ENCODE measurements at places on chromosomes 16 and 17.
A peak's percentile ranks its signal among the peaks of the same experiment; 100 is the strongest.

DNA sequence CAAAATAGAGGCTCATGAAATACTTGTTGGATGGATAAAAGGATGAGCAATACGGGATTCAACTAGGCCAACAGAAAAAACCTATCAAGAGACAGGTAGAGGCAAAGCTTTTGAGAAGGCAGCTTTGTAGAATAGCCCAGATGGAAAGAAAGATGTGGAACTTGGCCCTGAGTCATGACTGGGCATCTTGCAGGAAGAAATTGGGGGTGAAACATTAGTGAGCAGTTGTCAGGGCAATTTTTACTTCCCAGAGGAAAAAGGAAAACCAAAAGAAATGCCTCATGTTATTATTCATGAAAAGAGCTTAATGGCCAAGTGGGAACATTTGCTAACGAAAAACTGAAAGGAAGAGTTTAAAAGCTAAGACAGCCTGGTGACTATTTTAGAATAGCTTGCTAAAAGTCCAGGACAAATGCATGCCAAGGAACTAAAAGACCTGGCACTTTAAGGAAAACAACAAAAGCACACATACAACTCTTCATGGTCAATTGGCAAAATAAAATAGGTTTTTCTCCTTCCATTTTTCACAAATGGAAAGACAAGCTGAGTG lies 180.1 kb downstream of the HS3ST3A1 start:
- peak; percentile 10 for DNase-seq
- H3K4me3 ChIP-seq = no peak overlapping the region
- H3K27me3 ChIP-seq = no peaks in the 10 kb centered on the region
- H3K27ac ChIP-seq = no peak overlapping the region

- H3K4me3 ChIP-seq = no peak overlapping the region
- peaks cover 3% of the 10 kb centered on the region for H3K27me3 ChIP-seq
- no peak for DNase-seq
- H3K27ac ChIP-seq = no peak overlapping the region
These were observed 4.7 kb upstream of the ZNHIT3 start for GRCh38 chr17:36481829-36482228.

- peaks cover 41% of the 10 kb centered on the region for H3K36me3 ChIP-seq
- no peak for DNase-seq
- H3K4me3 ChIP-seq = no peak overlapping the region
- H3K4me1 ChIP-seq = no peaks in the 10 kb centered on the region
- no peak overlapping the region for H3K27ac ChIP-seq
These were observed 27.3 kb downstream of the NUP85 start for GRCh38 chr17:75232786-75233185.

DNA sequence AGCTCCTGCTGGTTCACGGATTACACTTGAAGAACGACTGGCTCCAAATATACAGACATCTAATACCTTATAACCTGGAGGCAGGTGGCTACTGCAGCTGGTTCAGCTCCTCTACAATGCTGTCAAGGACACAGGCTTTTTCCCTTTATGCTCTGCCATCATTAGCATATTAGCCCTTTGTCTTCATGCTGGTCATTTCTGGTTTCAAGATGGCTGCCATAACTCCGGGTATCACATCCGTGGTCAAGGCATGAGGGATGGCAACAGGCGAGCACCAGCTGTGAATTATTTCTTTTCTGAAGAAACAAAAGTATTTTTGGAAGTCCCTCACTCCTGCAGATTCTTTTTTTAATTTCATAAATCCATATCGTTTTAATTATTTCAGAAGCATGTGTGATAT lies 124.3 kb upstream of the MED13 start:
- no peaks in the 10 kb centered on the region for H3K4me1 ChIP-seq
- DNase-seq = no peak
- no peaks in the 10 kb centered on the region for H3K27me3 ChIP-seq
- H3K36me3 ChIP-seq = no peaks in the 10 kb centered on the region
- no peak overlapping the region for H3K4me3 ChIP-seq
- no peak overlapping the region for H3K27ac ChIP-seq

DNA sequence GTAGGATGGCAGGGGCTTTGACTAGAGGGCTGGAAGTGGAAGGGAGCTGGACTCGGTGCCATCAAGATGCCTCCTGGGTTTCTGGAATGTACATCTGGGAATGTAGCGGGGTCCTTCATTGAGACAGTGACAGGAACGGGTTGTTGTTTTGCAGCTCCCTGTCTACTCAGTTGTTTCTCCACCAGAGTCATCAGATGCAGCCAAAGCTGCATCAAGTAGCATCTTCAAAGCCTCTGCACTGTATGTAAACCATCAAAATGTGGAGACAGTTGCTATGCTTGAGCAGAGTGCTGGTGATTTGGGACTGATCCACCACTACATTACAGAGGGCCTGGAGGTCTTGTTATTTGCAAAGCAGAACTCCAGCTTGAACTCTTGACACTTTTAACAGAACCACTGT lies 25.1 kb upstream of the MEAK7 start:
- H3K4me1 ChIP-seq = peaks cover 25% of the 10 kb centered on the region
- no peaks in the 10 kb centered on the region for H3K36me3 ChIP-seq
- no peak for DNase-seq
- no peak overlapping the region for H3K27ac ChIP-seq
- no peak overlapping the region for H3K4me3 ChIP-seq
- H3K27me3 ChIP-seq = no peaks in the 10 kb centered on the region

- DNase-seq = no peak
- no peaks in the 10 kb centered on the region for H3K27me3 ChIP-seq
- no peaks in the 10 kb centered on the region for H3K4me1 ChIP-seq
- no peak overlapping the region for H3K4me3 ChIP-seq
These were observed 496.9 kb upstream of the C16orf82 start for GRCh38 chr16:26569793-26570192.

GRCh38 chr16:81610144-81610842 lies 165.7 kb downstream of the CMIP start:
- H3K27me3 ChIP-seq = no peaks in the 10 kb centered on the region
- no peaks in the 10 kb centered on the region for H3K36me3 ChIP-seq
- peak; percentile 90 for DNase-seq
- peaks cover 9% of the 10 kb centered on the region for H3K4me1 ChIP-seq
- no peak overlapping the region for H3K27ac ChIP-seq

GRCh38 chr16:35752773-35753558 lies 2293.6 kb downstream of the TP53TG3F start:
- no peak overlapping the region for H3K27ac ChIP-seq
- no peaks in the 10 kb centered on the region for H3K27me3 ChIP-seq
- no peak for DNase-seq
- H3K4me3 ChIP-seq = no peak overlapping the region
- no peaks in the 10 kb centered on the region for H3K4me1 ChIP-seq

- H3K4me1 ChIP-seq = peaks cover 9% of the 10 kb centered on the region
- H3K36me3 ChIP-seq = peaks cover 5% of the 10 kb centered on the region
- no peak overlapping the region for H3K27ac ChIP-seq
- H3K4me3 ChIP-seq = no peak overlapping the region
These were observed 32.1 kb downstream of the DUSP14 start for GRCh38 chr17:37521821-37522220.

DNA sequence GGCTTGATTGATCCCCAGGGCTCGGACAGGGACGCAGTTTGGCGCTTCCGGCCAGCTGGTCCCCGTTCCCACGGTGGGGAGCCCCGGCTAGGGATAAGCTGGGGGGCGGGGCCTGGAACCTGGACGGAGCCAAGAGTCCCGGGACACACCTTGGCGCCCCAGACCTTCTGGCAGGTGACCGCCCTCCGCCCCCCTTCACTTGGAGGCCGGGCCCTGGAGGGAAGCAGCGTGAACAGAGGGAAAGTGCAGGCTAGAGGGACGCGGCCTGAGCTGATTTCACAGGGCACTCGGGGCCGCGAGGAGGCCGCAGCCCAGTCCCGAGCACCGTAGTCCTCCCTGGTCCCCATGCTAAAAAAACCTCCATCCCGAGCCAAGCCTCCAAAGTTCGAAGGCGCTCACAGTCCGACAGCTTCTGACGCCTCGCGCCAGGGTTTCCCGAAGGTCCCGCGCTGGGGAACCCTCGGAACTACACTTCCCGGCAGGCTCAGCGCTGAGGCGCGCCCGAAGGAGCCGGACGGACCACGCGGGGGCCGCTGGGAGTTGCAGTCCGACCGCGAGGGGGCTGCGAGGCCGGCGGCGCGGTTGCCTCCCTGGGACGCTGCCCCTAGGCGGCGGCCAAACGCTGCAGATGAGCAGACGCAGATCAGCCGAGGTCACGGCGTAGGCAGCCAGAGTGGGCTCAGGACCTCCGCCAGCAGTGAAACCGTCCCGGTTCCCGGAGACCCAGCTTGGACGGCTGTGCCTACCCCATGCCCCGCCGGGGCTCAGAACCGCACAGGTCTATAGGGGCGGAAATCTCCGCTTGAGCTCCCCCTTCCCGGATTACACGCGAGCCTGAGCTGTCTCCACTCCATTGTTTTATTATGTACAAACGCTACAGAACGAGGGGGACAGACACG lies at the start of gene TBX6:
TBX6 (minus strand) TSS at position 451 of the 899 bp plus-strand sequence. CDS start 731 bp downstream, outside the sequence.
- H3K4me1 ChIP-seq = peaks cover 20% of the 10 kb centered on the region
- H3K27ac ChIP-seq = peak within 1 kb of the TSS; percentile 67
- peak; percentile 82 for DNase-seq
- H3K4me3 ChIP-seq = peak within 1 kb of the TSS; percentile 45

Data from fibroblast of lung (primary cell).